Regular cardiac myocyte (primary cell): ENCODE measurements at places on chromosomes 1 and 21. TPM values are rescaled to one million over a fixed set of nuclear protein-coding genes. Genes with fewer than 3 reads are reported as not detected.

RAD54L gene
- total RNA-seq = 1.4 and 5.6 TPM in 2 replicates

USH2A gene
- not detected in 2 replicates for total RNA-seq

PAQR6 gene
- total RNA-seq = 0.19 and 0.28 TPM in 2 replicates

CHD1L gene
- total RNA-seq = 52.3 and 66.5 TPM in 2 replicates

RYR2 gene
- under 0.01 TPM in 1 of 2 replicates, not detected in the other for total RNA-seq

APCS gene
- not detected in 2 replicates for total RNA-seq

RIPPLY3 gene
- not detected in 2 replicates for total RNA-seq

CDC7 gene
- total RNA-seq = 2.5 and 9.0 TPM in 2 replicates

NR5A2 gene
- under 0.01 and 0.19 TPM in 2 replicates for total RNA-seq

RPTN gene
- total RNA-seq = under 0.01 TPM in 2 replicates

OR2T2 gene
- total RNA-seq = not detected in 2 replicates

FCGR1A gene
- 0.19 TPM in 1 of 2 replicates, not detected in the other for total RNA-seq

STYXL2 gene
- total RNA-seq = not detected in 2 replicates

RIMKLA gene
- total RNA-seq = under 0.01 and 0.28 TPM in 2 replicates

PRAMEF8 gene
- not detected in 2 replicates for total RNA-seq

PEF1 gene
- total RNA-seq = 84.3 and 100 TPM in 2 replicates

ASPM gene
- 4.8 and 37.6 TPM in 2 replicates for total RNA-seq

GON4L gene
- 25.1 and 31.3 TPM in 2 replicates for total RNA-seq

CASQ1 gene
- total RNA-seq = under 0.01 TPM in 1 of 2 replicates, not detected in the other
